ENCODE measurements at places on chromosomes 4 and X.

DNA sequence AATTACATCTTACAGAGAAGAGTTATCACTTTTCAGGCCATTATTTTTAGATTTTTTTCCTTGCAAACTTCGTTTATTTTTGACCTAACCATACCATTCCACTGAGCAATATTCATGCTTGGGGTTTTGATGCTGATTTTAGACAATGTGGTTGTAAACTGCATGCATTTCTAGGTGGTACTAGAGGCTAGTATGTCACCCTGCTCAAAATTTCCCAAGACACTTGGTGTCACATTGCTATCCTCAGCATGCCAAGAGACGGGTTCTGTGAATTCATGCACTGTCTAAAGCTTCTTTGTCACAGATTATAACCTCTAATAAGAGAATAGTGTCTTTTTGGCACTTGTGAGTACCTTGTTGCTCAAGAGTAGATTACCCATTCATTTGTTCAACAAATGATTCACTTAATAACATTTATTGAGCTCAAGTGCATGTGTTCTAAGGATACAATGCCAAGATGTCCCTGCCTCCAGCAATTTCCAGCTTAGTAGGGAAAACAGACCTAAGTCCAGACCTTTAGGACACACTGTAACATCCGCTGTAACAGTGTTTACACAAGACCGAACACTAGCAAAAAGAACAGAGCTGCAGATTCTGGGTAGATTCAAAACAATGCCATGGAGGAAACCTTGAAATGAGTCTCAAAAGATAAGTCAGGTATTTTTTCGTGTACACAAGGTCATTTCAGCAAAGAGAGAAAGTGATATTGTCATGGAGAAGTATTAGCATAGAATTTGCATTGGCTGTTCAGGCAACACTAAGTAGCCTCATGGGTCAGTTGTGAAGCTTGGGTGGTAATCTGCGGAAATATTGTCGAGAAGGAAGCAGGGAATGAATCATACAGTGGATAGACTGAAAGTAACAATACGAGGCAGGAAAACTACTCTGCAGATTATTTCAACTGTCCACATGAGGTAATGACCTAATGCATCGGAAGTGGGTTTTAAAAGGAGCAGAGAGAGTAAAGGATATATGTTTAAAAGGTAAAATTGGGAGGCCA, 515.1 kb upstream of the ZFP42 start:
- no peak for DNase-seq

DNA sequence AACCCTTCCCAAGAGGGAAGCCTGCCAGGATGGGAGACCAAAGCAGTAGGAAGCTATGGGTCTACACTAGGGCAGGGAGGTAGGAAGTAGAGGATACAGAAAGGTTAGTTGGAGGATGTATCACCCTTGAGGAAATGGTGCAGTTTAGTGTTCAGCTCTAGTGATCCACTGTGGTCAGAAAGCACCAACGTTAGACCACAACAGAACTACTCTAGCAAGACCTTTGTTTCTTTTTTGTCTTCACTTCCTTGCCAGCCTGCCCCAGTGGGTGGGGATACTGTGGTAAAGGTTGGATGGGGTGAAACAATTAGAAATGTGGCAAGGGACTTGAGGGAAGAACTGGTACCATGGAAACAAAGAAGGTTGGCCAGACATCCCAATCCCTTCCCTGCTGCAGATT, 83.3 kb downstream of the DDIT4L start:
- DNase-seq: peak; percentile 1

DNA sequence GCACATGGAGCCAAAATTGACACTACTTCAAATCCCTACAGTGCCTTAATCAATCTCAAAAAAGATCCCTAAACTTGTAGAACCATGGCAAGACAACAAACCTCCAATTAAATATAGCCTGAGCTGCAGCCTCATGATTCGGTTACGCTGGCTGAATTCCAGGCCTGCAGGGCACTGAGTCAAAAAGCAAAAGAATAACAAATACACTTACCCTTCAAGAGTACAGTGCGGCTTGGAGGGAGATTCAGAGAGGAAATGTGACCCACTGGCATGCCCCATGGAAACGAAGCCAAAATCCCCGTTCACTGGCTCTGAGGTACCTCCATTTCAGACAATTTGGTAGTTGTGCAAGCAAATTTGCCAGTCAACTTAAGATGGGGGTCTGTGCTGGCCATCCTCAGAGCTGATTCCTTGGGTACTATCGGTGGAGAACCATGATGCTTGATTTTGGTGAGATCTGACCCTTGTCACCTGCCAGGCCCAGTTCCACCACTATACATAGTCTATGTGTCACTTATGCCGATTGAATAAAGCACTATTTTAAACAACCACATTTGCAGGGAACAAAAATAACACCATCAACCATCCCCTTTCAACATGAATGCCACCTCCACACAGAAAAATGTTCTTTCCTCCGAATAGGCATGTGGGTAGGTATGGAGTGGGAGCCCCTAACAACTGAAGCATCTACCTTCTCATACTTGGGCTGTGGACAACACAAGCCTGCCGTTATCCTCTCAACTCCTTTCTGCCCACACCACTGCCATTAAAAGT, 2.1 kb downstream of the C4orf54 start:
- DNase-seq: no peak

DNA sequence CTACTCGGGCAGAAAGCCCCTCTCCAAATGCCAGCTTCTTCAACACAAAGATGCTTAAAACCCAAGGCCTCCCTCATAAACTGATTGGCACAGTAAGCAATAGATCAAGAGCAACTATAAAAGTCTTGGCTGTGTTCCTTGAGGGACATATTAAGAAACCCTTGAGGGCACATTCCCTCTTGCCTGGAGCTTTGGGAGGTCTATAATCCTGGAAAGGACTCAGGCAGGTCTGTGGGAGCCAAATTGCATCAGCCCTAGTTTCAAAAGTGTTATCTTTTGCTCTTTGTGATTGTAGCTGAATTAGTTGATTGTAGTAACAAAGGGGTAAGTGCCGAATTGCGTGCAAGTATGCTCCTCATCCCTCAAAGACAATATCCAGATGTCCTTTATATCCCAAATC, 18.6 kb upstream of the SETD7 start:
- DNase-seq: no peak

- no peak for DNase-seq
These were observed 3.9 kb downstream of the PCDH10 start for GRCh38 chr4:133152831-133153481.

DNA sequence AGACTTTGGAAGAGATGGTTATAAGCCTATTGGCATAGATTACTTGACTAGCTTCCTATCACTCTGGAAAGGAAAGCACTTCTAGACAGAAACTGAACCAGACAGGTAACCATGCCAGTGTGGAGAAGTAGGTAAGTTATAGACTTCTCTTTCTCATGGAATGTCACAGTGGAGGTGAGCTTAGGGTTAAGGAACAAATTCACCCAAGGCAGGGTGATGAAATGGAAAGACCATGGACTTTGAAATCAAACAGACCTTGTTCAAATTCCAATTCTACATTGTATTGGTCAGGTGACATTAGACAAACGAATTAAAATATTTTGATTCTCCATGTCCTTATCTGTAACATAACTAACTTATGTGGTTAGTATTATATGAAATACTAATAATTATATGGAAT, 7.7 kb upstream of the RAP1GDS1 start:
- DNase-seq: no peak

- DNase-seq: no peak
These were observed 32.2 kb downstream of the SMS start for GRCh38 chrX:21972721-21973120.

DNA sequence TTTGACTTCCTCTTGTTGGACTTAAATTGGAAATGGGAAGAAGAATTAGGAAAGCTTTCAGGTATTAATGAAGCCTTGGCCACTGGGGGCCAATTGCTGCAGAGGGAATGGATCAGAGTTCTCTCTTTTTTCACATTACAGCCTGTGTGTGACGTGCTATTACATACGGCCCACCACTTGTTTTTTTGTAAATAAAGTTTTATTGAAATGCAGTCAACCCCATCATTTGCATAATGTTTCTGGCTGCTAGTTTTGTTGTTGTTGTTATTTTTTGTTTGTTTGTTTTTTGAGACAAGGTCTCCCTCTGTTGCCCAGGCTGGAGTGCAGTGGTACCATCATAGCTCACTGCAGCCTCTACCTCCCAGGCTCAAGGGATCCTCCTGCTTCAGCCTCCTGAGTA, 98.4 kb downstream of the ASMT start:
- no peak for DNase-seq

GRCh38 chr4:90444904-90445303, 317.7 kb downstream of the CCSER1 start:
- DNase-seq: no peak

- no peak for DNase-seq
These were observed 40.8 kb downstream of the CLNK start for GRCh38 chr4:10643600-10644425.

DNA sequence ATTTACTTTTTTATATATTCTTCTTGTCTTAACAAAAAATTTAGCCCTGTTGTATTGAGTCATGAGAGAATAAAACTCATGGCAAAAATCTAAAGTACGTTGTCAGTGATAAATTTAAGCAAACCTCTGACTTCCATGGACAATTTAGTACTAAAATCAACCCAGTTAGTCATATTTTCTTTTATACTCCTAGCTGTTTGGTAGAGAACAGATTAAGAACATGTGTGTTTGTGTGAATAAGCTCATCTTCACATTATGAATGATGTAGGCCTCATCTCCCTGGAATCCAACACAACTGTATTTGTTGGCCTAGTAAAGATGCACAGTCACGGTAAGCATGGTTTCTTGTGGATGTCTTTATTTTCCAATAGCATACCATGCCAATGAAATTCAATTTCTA, 40.8 kb upstream of the FAM47B start:
- DNase-seq: no peak

DNA sequence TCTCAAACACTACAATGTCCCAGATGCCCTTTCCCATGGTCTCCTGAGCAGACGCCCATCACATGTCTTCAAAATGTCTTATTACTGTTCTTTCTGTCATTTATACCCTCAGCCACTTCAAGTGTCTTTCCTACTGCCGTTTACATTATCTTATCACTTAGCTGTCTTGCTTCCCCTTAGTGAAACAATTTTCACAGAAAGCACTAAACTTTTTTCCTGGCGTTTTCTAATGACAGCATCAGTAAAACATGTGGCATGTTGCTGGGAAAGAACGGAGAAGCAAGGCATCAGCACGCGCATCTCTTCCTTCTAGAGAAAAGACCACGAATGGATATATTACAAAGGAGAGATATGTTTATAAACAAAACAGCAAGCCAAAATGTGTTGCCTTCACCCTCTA, 189.7 kb upstream of the SLIT2 start:
- no peak for DNase-seq

DNA sequence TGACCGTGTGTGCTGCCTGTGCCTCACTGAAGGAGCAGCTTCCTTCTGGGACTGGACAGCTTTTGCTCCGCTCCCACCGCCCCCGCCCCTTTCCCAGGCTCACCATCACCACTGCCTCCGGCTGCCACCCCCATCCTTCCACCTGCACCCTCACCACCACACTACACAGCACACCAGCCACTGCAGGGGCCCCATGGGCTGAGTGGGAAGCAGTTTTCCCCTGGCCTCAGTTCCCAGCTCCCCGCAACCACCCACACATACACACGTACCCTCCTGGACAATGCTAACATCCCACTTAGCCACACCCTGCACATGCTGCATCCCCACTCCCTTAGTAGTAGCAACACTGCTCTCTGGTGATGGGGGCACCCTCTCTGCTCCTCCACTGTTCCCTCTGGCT, 29.6 kb upstream of the COX18 start:
- no peak for DNase-seq

- DNase-seq: no peak
These were observed 74.1 kb downstream of the WDR19 start for GRCh38 chr4:39256436-39256835.

DNA sequence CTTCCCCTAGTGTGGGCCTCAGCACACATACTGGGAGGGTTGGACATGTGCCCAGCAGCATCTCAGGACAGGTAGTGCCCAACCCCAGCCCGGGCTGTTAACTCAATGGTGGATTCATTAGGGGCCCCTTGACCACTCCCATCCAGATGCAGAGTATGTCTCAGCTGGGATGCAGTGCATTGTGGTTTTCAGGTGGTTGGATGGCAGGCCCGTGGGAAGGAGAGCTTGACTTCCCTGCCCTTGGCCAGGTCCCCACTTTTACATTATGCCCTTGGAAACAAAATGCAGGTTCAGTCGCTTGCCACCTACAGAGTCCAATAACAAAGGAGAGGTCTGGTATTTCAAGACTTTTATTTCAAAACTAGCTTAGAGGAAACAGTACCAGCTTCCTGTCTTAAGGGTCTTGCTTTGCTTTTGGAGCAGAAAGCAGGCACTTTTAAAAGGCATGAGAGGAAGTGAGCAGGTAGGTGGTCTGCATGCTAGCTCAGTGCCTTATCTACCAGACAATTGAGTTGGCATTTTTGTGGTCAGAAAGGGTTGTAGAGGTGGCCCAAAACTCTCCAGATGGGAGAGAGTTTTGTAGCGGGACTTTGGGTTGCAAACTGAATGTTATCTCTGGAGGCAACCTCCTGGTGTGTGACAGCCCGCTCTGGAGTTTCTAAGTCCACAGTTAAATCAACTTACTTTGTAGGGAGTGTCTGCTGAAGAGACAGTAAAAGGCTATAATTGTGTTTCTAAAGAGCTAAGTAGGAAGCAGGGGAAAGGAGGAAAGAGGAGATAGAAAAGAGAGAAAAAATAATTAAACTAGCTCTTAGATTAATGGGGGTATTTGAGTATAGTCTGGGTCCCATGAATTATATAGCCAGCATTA, 171.0 kb downstream of the GALNTL6 start:
- DNase-seq: no peak

GRCh38 chr4:119039779-119040178, 95.9 kb upstream of the MYOZ2 start:
- DNase-seq: no peak

GRCh38 chr4:90624781-90625180, 497.6 kb downstream of the CCSER1 start:
- no peak for DNase-seq

GRCh38 chr4:185108669-185109068, 34.4 kb upstream of the SLC25A4 start:
- no peak for DNase-seq

DNA sequence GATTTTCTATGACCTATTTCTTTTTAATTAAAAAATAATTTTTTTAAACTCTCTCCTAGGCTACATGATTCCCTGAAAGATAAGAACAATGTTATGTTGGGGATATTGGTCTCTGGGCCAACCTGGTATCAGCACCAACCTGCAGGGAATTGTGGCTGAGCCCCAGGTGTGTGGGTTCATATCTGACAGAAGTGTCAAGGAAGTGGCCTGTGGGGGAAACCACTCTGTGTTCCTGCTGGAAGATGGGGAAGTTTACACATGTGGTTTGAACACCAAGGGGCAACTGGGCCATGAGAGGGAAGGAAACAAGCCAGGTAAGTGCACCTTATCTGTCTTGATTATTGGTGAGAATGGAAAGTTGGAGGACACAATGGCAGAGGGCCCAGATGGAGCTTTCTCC, 13.5 kb downstream of the HERC3 start:
- DNase-seq: no peak

Measured in stimulated activated CD8-positive, alpha-beta memory T cell treated with anti-CD3 and anti-CD28 coated beads, Interleukin-4, amount 100 ng/mL, for 4 hours (primary cell).